ENCODE measurements at places on chromosomes 5 and 9.
A peak's percentile ranks its signal among the peaks of the same experiment; 100 is the strongest.

GRCh38 chr5:151569132-151570046 is 21.7 kb downstream of the FAT2 start:
- no peak for DNase-seq

DNA sequence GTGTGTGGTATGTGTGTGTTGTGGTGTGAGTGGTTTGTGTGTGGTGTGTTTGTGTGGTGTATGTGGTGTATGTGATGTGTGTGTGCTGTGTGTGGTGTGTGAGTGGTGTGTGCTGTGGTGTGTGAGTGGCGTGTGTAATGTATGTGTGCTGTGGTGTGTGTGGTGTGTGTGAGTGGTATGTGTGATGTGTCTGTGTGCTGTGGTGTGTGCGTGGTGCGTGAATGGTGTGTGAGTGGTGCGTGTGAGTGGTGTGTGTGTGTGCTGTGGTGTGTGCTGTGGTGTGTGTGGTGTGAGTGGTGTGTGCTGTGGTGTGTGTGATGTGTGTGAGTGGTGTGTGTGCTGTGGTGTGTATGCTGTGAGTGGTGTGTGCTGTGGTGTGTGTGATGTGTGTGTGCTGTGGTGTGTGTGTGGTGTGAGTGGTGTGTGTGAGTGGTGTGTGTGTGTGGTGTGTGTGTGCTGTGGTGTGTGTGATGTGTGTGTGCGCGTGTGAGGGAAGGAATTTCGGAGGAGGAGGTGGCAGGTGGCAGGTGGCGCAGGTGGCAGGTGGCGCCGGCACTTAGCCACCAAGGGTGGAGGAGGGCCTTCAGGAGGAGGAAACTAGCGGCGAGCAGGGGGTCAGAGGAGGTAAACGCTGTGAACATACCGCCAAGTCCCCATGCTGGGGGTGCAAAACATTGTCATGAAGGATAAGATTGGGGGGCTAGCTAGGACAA is 191.8 kb downstream of the MELK start:
- no peak for DNase-seq

DNA sequence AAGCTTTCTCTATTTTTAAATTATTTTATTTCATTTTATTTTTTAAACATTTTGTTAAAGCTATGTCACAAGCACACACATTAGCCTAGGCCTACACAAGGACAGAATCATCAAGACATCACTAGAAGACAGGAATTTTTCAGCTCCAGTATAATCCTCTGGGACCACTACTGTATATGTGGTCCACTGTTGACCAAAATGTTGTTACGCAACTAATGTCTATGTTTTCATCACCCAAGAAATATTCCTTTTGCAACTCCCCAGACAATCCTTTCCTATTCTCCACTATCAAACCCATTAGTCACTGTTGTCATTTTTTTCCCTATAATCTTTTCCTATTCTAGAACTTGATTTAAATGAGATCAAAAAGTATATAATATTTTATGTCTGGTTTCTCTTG is 2371.7 kb upstream of the C9orf72 start:
- DNase-seq: no peak

DNA sequence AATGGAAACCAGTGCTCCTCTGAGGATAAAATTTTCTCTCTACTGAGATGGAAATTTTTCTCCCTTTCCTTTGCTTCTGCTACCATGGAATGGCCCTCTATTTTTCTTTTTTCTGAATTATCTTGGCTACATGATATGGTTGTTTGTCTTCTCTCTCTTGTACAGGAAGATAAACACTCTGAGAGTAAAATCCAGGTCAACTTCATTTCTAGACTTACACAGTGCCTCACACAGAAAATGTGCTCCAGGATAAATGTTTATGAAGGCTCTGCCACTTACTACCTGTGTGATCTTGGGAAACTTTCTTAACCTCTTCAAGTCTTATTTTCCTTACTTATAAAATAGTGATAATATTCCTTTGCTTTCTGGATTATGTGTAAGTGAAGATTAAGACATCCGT is 153.9 kb downstream of the PRELID2 start:
- DNase-seq: no peak

GRCh38 chr5:7868427-7868772 is 431 bp downstream of the FASTKD3 start:
- DNase-seq: no peak

DNA sequence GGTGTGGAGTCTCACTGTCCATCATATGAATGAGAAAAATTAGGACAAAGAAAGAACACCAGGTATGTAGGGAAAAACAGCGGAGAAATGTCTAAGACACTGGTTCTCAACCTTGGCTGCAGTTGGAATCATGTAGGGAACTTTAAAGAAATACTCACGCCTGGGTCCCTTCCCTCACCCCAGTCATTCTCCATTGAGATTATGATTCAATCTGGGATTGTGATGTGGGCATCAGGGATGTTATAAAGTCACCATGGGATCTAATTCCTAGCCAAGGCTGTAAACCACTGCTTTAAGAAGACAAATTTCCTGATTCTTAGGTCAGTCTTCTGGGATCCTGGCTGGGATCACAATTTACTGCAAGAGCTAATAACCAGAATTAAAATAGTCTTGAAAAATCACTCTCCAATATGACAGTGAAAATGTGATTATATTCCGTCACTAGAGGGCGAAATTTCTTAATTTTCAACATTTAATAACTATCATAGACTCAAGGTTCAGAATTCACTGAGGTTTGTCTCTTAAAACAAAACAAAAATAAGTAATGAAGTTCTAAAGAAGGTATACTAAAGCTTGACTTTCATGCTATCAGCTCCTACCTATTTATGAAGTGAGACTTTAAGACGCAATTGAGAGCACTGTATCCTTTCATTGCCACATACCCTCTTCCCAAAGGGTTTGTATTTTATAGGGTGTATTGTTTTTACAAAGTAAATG is 60.5 kb downstream of the GLDC start:
- DNase-seq: no peak

GRCh38 chr9:137294091-137294680 is 7.9 kb downstream of the NRARP start:
- peak; percentile 92 for DNase-seq

- no peak for DNase-seq
These were observed 111.1 kb downstream of the UGCG start for GRCh38 chr9:112007575-112008240.

DNA sequence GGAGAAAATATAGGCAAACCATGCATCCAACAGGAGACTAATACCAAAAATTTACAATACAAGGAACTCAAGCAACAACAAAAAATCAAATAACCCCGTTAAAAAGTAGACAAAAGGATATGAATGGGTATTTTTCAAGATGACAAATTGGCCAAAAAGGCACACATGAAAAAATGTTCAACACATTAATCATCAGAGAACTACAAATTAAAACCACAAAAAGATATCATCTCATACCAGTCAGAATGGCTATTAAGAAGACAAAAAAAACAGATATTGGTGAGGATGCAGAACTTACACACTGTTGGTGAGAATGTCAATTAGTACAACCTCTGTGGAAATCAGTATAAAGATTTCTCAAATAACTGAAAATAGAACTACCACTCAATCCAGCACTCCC is 35.0 kb downstream of the TEX10 start:
- no peak for DNase-seq

- DNase-seq: no peak
These were observed 98.2 kb upstream of the TNFAIP8 start for GRCh38 chr5:119257613-119258012.

GRCh38 chr9:110641293-110641692 is 27.3 kb upstream of the MUSK start:
- no peak for DNase-seq

DNA sequence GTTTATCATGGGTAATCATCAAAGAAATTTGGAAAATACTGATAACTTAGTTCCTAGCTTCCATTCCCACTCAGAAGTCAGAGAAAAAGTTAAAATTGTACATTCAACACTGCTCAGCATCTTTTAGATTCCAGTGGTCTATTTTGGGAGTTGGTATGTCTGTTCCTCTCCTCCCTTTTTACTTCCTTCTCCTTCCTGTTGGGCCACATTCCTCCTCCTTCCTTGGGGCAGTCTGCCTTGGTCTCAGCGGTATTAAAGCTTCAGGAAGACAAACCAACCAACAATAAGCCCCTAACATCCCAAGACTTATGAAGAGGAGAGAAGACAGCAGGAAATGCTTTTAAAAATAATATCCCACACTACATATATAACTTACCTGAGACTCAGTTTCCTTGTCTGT is 49.9 kb upstream of the SSBP2 start:
- DNase-seq: peak; percentile 32

DNA sequence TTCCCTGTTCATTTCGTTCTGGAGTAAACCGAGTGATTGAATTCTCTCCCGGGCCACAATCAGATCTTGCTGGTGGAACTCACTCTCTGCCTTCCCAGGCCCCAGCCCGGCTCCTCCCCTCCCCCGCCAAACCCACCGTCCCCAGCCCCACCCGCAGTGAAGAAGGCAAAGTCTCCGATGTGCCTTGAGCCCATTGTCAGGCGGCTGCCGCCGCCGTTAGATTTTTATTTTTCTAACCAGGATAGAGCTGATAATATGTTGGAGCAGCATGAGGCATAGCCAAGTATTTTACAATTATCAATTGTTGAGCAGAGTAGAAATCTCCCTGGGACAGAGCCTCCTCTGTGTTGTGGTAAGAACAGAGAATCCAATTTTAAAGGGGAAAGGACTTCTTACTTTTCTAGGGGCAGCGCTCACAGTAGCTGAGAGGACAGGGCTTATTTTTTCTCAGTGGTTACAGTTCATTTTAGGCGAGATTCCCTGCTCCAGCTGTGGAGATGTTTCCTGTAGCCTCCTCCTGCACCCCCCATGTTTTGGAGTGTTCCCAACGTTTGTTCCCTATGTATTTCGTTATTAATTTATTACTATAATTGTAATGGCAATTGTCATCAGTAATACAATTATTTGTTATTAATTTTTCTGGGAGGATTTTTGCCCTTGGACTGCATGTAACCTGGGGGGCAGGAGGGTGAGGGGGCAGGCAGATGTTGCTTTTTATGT is 1.3 kb downstream of the PSAT1 start:
- DNase-seq: peak; percentile 16

DNA sequence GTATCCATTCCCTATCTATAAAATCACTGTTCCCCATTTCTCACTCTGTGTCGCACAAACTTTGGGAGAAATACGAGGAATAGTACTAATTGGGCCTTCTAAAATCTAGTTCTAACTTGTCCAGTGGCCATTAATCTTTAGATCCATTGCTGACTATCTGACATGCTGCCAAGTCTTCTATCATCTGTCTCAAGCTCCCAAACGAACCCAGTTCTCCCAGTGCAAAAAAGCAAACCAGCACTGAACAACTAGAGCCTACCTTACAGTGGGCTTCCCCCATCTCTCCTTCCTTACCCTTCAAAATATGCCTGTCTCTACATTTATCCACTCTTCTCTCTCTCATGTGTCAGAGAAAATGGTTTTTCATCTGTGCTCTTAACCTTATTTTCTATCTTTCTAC is 3.2 kb upstream of the SPINK7 start:
- DNase-seq: no peak

GRCh38 chr5:112794410-112794809 is 56.7 kb downstream of the APC start:
- DNase-seq: no peak

- no peak for DNase-seq
These were observed 174.2 kb upstream of the PUM3 start for GRCh38 chr9:3018071-3018470.

Data from hepatic stellate cell (primary cell).